Activated naive CD8-positive, alpha-beta T cell treated with anti-CD3 and anti-CD28 coated beads, Interleukin-2, amount 50 U/mL, for 24 hours (primary cell): ENCODE measurements at places on chromosomes 1 and 21.

- H3K4me3 ChIP-seq: no peak overlapping the region
- H3K27ac ChIP-seq: no peak overlapping the region
- H3K36me3 ChIP-seq: no peaks in the 10 kb centered on the region
- peaks cover 14% of the 10 kb centered on the region for H3K4me1 ChIP-seq
- H3K27me3 ChIP-seq: no peaks in the 10 kb centered on the region
Observed at GRCh38 chr1:111294390-111294789, 3.7 kb downstream of the CHIA start.

- no peak overlapping the region for H3K4me3 ChIP-seq
- H3K4me1 ChIP-seq: no peaks in the 10 kb centered on the region
- H3K27me3 ChIP-seq: no peaks in the 10 kb centered on the region
- H3K36me3 ChIP-seq: no peaks in the 10 kb centered on the region
Observed at GRCh38 chr21:16751695-16752474, 761.0 kb upstream of the CXADR start.

- H3K4me3 ChIP-seq: peak overlapping the region; percentile 30
- H3K4me1 ChIP-seq: peaks cover 63% of the 10 kb centered on the region
- peak overlapping the region; percentile 77 for H3K27ac ChIP-seq
- H3K36me3 ChIP-seq: no peaks in the 10 kb centered on the region
- H3K27me3 ChIP-seq: no peaks in the 10 kb centered on the region
Observed at GRCh38 chr1:206680279-206680678, 4.4 kb upstream of the MAPKAPK2 start.

DNA sequence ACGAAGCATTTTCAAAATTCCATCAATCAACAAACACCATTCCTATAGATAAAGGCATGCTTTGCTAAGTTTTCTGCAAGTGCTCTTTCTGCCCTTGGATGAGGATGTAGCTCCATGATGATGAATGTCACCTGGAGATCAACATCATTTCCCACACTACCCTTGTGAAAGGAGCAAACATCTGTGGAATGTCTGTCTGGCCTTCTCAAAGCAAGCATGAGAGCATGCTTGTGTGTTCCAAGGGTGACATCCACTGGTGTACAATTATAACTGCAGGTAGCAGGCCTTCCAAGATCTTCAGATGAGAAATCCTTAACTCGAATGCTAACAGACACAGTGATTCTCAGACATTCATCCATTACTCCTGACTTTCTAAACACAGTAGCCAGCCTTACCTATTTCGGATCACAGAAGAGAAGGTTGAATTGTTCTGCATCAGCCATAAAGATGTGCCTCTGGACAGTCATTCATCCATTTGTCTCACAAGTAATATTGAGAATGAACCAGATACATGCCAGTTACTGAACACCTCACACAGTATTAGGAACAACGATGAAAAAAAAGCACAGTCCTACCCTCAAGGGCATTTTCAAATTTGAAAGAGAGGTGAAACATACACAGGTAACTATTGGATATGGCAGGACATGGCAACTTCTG, 162.4 kb downstream of the TPR start:
- no peak overlapping the region for H3K4me3 ChIP-seq
- H3K4me1 ChIP-seq: no peaks in the 10 kb centered on the region
- no peak overlapping the region for H3K27ac ChIP-seq
- peaks cover 31% of the 10 kb centered on the region for H3K27me3 ChIP-seq

DNA sequence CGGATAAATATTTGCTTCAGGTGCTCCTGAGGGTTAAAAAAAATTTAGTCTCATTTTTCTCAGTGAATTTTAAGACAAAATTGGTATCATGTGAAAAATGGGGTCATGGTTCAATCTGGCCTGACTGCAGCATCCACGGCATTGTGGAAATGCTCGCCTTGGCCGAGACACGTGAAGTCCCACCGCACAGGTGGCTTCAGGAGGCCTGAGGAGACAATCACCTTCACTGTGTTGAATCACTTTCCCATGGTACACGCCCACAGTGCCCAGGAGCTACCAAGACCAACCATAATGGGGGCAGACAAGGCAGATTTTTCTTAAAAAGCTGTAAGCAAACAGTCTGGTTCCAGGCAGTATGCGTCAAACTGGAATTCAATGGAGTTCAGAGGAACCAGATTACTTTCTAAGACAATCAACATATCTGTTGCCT, 11.0 kb upstream of the CPLANE2 start:
- H3K36me3 ChIP-seq: peaks cover 3% of the 10 kb centered on the region
- peaks cover 20% of the 10 kb centered on the region for H3K4me1 ChIP-seq
- no peak for DNase-seq
- H3K4me3 ChIP-seq: no peak overlapping the region

GRCh38 chr21:34280389-34280795, 83.4 kb upstream of the KCNE2 start:
- no peak overlapping the region for H3K27ac ChIP-seq
- no peaks in the 10 kb centered on the region for H3K36me3 ChIP-seq
- H3K4me1 ChIP-seq: no peaks in the 10 kb centered on the region
- H3K27me3 ChIP-seq: no peaks in the 10 kb centered on the region
- DNase-seq: no peak
- no peak overlapping the region for H3K4me3 ChIP-seq

GRCh38 chr21:36544545-36544944, 64.6 kb upstream of the CLDN14 start:
- DNase-seq: no peak
- H3K4me3 ChIP-seq: no peak overlapping the region
- H3K27me3 ChIP-seq: peaks cover 16% of the 10 kb centered on the region

DNA sequence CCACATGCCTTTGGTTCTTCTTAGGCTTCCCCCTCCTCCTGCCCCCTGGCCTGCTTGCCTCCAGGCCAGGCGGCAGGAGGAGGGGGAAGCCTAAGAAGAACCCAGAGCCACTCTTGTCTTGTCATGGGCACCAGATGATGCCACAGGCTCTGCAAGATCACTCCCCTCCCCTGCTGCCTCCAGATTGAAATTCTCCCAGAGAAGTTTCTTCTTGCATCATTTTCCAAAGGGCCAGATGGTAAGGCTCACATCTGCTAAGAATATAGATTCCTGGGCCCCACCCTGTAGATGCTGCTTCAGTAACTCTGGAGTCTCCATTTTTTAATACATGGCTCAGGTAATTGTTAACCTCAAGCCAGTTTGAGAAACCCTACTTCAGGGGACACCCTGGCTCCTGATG, 60.8 kb downstream of the FAM163A start:
- no peak for DNase-seq
- H3K36me3 ChIP-seq: no peaks in the 10 kb centered on the region
- H3K27me3 ChIP-seq: no peaks in the 10 kb centered on the region
- H3K4me3 ChIP-seq: no peak overlapping the region

GRCh38 chr1:207828485-207829158, 76.8 kb downstream of the CD46 start:
- peaks cover 2% of the 10 kb centered on the region for H3K27me3 ChIP-seq
- H3K4me3 ChIP-seq: no peak overlapping the region
- H3K27ac ChIP-seq: peak overlapping the region; percentile 36
- peak; percentile 64 for DNase-seq
- H3K4me1 ChIP-seq: peaks cover 96% of the 10 kb centered on the region

DNA sequence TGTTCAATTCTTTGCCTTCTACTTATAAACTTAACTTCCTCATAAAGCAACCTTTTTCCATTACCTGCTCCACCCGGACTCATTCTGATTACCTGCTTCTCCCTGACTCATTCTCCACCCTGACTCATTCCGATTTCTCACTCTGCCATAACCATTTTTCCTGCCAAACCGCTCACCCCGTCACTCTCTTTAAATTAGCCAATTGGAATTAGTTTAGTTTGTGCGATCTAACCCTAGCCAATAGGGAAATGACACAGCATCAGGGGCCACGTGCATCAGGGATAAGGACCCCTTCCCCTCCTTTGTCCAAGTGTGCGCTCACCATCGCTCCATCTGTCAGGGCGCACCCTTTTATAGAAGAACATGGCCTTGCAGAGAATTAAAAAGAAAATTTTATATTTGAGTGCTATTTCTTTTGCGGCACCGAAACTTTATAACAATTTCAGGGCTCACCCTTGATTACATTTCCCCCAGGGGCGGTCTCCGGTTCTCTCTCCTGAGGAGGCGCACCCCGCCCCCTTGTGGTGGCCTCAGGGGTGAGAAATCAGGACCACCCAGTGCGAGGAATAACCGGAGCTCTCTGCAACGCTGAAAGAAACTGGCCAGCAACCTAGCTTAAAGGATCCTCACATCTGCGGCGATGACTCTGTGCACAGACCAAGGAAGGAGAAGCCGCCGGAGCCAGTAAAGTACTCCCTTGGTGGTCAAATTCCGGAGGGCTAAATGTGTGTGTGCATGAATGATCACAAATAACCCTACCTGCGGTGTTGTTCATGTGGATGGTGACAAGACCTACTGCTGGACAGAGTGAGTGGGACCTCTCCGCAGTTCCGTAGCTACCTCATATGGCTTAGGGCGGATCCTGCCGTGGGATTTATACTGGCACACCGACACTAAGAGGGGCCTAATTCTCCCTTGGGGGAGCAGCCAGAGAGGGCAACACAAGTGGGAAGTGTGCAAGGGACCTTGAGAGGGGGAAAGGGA, 30.3 kb upstream of the CBR3 start:
- peaks cover 24% of the 10 kb centered on the region for H3K27me3 ChIP-seq
- H3K4me3 ChIP-seq: peak overlapping the region; percentile 67

DNA sequence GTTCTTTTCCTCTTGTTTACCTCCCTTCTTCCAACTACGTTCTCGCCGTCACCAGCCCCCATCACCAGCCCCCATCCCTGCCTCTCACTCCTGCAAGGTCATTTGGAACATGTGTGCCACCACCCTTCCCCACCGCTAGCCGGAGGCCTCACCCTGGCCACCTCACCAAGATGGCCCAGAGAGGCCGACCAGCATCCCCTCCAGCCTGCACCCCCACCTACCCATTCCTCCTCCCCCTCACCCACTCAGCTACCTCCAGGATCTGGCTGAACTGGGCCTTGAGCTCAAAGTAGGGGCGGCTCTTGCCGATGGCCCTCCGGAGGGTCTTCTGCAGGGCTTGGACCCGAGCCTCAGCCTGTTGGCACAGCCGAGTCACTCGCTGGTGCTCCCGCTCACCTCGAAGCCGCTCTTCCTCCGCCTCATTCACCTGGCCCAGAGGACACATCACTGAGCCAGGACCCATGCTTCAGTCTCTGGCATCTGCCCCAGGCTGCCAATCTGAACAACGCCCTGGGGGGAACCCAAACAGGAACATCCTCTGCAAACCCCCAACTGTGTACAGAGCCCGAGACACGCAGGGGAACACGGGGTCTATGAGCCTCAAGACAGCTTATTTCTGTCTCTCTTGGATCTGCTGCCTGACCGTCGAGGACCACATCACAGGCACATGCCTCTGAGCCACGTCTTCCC, 12.8 kb downstream of the SH3BP5L start:
- H3K27ac ChIP-seq: no peak overlapping the region
- H3K4me1 ChIP-seq: peaks cover 11% of the 10 kb centered on the region
- no peak overlapping the region for H3K4me3 ChIP-seq

DNA sequence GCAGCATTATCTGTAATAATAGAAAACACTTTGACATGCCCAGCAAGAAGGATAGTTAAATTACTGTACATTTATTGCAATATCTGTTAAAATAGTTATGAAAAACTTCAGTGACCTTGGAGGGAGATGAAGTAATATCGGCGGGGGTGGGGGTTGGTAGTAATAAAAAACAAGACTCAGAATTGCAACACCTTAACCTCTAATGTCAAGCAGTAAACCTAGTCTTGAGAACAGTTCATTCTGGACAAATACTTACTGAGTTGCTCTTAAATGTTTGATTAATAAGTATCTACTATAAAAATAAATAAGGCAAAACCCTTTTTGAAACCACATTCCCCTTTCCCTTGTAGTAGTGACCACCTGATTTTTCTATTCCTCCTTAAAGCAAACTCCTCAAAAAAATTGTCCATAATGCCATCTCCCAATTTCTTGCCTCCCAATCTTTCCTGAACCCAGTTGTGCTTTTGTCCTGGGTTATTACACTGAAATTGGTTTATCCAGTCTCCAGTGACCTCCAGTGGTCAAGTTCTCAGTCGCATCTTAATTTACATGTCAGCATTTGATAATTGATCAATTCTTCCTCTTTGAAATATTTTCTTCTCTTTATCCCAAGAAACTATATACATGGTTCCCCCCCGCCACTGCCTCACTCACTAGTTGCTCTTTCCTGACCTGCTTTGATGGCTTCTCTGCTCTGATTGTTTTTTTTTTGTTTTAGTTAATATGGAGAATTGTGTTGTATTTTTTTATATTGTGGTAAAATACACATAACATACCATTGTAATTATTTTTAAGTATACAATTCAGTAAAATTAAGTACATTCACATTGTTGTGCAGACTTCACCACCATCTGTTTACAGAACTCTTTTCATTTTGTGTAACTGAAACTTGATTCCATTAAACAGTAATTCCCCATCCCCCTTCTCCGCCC, 36.8 kb downstream of the RAP1A start:
- no peaks in the 10 kb centered on the region for H3K27me3 ChIP-seq
- H3K36me3 ChIP-seq: peaks cover 17% of the 10 kb centered on the region
- H3K4me1 ChIP-seq: peaks cover 50% of the 10 kb centered on the region
- no peak overlapping the region for H3K4me3 ChIP-seq
- peak; percentile 10 for DNase-seq

GRCh38 chr1:228104526-228105269, 1.6 kb upstream of the C1orf35 start:
- peak overlapping the region; percentile 92 for H3K27ac ChIP-seq
- no peak for DNase-seq
- H3K4me1 ChIP-seq: peaks cover 37% of the 10 kb centered on the region
- no peaks in the 10 kb centered on the region for H3K27me3 ChIP-seq

DNA sequence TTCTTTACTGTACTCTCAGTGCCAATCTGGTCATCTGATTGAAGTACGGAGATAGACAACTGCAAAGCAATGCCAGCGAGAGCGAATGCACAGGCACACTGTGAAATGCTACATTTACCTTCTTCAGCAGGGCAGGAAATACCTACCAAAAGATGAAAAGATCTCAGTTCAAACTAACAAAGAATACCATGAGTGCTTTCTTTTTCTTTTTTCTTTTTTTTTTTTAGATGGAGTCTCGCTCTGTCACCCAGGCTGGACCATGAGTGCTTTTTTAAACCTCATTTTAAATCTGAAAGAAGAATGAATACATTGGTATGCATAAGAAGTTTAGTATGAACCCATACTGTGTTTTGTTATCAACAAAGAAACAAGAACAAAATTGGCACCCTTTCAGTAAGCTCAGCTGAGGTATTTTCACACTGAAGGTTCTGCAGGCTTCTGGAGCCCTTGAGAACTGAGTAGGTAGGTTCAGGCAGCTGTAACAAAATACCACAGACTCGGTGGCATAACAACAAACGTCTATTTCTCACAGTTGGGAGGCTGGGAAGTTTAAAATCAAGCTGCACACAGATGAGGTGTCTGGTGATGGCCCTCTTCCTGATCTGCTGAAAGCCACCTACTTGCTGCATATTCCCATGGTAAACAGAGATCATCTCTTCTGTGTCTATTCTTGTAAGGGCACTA, 1.7 kb upstream of the CHI3L2 start:
- DNase-seq: no peak
- no peaks in the 10 kb centered on the region for H3K27me3 ChIP-seq
- peaks cover 2% of the 10 kb centered on the region for H3K36me3 ChIP-seq
- peak overlapping the region; percentile 40 for H3K4me3 ChIP-seq
- peaks cover 88% of the 10 kb centered on the region for H3K4me1 ChIP-seq
- H3K27ac ChIP-seq: peak overlapping the region; percentile 68

- DNase-seq: peak; percentile 49
- peak overlapping the region; percentile 97 for H3K4me3 ChIP-seq
- H3K27me3 ChIP-seq: no peaks in the 10 kb centered on the region
- H3K27ac ChIP-seq: peak overlapping the region; percentile 93
Observed at GRCh38 chr1:93079685-93080141, 630 bp downstream of the MTF2 start.
